Activated naive CD4-positive, alpha-beta T cell treated with anti-CD3 and anti-CD28 coated beads, Interleukin-2, amount 50 U/mL, for 72 hours (primary cell): ENCODE measurements at places on chromosomes 5 and 9. TPM values are rescaled to one million over a fixed set of nuclear protein-coding genes. Genes with fewer than 3 reads are reported as not detected.

SMARCA2 gene
- 137 TPM for total RNA-seq

CAMLG gene
- 65.1 TPM for total RNA-seq

- no peak for DNase-seq
Observed at GRCh38 chr5:85651731-85652130, 966.0 kb upstream of the COX7C start.

DNA sequence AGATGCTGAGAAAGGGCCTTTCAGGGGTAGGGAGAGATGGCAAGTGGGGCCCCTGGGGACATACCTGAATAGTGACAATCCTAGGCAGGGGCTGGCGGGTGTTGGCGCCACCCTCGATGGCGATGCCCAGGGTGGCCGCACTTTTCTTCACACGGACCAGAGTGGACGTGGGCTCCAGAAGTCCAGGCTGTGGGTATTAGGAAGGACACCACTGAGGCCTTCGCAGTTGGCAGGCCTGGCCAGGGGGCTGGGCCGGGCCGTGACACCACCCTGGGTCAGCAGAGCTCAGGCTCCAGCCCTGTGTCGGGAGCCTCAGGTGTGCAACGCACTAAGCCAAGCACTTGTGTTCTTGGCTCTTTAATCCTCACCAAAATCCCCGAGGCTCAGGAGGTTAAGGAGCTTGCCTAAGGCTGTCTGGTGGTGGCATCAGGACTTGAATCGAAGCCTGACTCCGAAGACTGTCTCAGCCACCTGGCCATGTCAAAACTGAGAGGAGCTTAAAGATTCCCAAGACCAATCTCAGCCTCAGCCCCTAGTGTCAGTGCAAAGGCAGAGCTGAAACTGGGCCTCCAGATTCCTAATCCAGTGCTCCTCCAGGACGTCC is 15.5 kb upstream of the AKNA start:
- no peak for DNase-seq
